Hippocampal formation (tissue), 2 donors: ENCODE measurements at places on chromosomes 2 and 18.

- no peak for DNase-seq
Observed at GRCh38 chr2:200746301-200746700, 65.4 kb upstream of the BZW1 start.

GRCh38 chr18:34153711-34154110 is 71.0 kb downstream of the NOL4 start:
- DNase-seq: no peak

GRCh38 chr2:37575780-37576179 is 95.7 kb downstream of the CDC42EP3 start:
- no peak for DNase-seq

- no peak for DNase-seq
Observed at GRCh38 chr18:55461848-55462247, 126.1 kb downstream of the TCF4 start.

- DNase-seq: no peak
Observed at GRCh38 chr2:110140401-110140800, 24.8 kb upstream of the MALL start.

- DNase-seq: no peak
Observed at GRCh38 chr18:72180689-72181088, 363.5 kb downstream of the CBLN2 start.

DNA sequence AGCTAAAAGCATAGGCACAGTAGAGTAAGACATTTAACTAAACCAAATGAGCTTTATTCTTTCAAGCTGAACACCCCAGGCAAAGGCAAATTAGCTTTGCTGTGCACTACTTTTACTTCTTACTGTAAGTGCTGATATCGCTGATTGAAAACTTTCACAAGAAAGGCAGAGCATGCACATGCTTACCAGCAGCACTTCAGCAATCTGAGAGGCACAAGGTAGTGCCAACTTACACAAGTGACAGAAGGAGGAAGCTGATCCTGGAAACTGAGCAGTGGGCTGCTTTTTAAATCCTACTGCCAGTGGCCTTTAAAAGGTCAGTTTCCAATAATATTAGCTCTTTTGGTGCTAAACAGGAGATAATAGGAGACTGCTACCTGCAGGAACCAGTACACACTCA is 43.9 kb downstream of the LANCL1 start:
- DNase-seq: no peak

- no peak for DNase-seq
Observed at GRCh38 chr2:143816916-143817315, 687.7 kb downstream of the ARHGAP15 start.

DNA sequence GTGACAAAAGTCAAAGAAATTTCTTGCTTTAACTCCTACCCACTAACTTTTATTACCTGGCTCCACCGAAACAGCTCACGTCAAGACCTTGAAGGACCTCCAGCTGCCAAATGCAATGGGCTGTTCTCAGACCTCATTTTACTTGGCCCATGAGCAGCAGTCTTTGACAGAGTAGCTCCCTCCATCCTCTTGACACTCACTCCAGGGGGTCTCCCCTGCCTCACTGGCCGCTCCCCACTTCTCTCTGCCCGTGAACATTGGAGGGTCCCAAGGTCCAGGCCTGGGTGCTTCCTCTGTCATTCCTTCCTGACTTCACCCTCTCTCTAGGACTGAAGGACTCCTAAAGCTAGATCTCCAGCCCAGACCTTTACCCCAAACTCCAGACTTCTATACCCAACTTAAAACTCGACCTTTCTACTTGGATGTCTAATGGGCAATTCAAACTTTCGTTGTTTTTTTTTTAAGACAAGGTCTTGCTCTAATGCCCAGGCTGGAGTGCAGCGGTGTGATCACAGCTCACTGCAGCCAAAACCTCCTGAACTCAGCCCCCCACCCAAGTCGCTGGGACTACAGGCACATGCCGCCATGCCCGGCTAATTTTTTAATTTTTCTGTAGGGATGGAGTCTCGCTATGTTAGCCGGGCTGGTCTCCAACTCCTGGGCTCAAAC is 92.9 kb upstream of the ST3GAL5 start:
- DNase-seq: no peak

GRCh38 chr18:74457043-74457724 is at the start of gene DIPK1C:
Gene DIPK1C (minus strand): TSS chr18:74457308. CDS start chr18:74457259, 49 bp downstream.
- peak; percentile 59 for DNase-seq

DNA sequence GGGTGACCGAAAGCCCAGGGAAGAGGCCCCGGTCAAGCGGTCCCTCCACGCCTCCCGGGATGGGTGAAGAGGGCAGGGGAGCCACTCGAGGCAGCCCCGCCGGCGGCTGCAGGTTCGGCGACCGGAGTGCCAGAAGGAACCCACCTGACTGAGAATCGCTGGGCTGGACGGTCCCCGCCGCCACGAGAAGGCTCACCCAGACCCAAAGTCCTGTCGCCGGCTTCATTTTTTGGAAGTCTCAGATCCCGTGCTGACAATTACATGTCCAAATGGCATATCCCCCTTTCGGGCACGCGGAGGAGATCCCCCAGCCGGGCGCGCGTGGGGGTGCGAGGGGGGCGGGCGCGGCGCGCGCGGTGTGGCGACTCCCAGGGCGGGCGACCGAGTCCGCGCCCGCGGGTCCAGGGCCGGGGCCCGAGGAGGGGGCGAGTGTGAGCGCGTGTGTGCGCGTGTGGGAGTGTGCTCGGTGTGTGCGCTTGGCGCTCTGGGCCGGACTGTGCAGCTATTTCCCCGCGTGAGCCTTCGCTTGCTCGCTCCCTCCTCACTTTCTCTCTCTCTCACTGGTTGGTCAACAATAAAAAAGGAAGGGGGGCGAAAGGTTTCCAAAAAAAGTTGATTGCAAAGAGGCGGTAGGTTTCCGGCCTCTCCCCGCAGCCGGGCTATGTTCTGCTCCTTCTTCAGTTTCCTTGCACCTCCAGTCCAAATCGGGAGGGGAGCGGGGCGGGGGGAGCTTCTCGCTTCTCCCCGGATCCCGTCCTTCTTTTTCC is at the start of gene ERBB4:
Gene ERBB4, minus strand, starts transcription at position 498 of the 767 bp plus-strand sequence. Its CDS starts 272 bp downstream, at position 226.
- DNase-seq: peak; percentile 67

- no peak for DNase-seq
Observed at GRCh38 chr18:30920351-30920750, 122.2 kb downstream of the DSC3 start.

DNA sequence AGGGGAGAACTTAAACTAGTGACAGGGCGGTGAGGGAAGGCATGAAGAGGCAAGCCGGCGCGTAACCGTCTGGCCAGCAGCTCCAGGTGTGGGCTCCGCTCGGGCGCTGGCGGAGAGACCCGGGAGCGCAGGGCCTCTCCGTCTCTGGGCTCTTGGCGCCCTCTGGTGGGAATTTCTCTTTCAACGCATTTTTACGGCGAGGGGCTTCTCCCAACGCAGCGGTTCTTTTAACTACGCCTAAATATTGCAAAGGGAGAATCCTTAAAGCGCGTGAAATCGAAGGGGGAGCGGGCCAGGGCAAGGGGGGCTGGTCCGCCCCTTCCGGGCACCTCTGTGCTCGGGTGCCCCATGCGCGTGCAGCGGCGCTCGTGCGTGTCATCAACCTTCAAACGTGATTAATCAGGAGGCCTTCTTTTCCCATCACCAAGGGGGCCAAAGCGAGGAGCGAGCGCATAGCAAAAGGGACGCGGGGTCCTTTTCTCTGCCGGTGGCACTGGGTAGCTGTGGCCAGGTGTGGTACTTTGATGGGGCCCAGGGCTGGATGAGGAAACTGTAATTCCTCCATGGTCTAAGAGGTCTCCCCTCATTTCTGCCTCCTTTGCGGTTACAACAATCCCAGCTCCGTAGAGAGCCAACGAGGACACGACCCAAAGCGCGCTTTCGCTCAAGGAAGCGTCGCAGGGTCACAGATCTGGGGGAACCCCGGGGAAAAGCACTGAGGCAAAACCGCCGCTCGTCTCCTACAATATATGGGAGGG is 762 bp upstream of the GAD1 start:
- DNase-seq: no peak

GRCh38 chr2:96090196-96090926 is 26.0 kb downstream of the ADRA2B start:
- peak; percentile 60 for DNase-seq

DNA sequence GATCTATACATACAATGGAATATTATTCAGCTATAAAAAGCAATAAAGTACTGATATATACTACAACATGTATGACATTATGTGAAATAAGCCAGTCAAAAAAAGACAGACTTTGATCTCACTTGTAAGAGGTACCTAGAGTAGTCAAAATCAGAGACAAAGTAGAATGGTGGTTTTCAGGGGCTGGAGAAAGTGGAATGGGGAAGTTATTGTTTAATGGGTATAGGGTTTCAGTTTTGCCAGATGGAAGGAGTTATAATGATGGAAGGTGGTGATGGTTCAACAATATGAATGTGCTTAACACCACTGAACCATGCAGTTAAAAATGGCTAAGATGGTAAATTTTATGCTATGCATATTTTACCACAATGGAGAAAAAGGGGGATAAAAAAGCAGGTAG is 6.3 kb downstream of the COBLL1 start:
- no peak for DNase-seq
